Activated naive CD8-positive, alpha-beta T cell treated with anti-CD3 and anti-CD28 coated beads, Interleukin-2, amount 50 U/mL, for 16 hours (primary cell): ENCODE measurements at places on chromosomes 13 and 19.

DNA sequence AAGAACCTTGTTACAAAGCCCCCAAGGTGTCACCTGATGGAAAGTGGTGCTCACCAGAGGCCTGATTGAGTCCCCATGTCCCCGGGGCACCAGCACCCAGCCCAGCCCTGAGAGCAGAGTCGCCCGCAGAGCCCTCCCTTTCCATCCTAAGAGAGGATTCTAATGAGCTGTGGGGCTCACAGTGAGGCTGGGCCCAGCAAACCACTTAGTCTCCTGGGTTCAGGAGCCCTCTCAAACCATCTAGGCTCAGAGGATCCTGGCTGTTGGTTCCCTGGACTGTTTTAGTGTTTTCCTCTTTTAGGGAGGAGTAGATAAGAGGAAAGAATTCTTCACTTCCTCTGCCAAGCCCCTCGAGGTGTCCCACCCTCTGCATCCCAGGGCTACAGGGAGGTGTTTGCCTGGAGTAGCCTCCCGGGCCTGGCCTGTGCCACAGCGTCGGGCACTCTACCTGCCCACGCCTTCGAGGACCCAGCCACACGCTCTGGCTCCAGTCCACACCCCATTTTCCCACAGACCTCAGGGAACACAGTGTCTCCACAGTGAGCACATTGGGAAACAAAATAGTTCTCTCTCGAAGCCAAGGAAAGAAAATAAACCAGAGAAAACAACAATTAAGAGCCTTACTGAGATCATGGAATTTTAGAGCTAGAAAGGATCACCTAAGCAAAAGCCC lies 34.4 kb downstream of the DHRS12 start:
- DNase-seq: no peak

DNA sequence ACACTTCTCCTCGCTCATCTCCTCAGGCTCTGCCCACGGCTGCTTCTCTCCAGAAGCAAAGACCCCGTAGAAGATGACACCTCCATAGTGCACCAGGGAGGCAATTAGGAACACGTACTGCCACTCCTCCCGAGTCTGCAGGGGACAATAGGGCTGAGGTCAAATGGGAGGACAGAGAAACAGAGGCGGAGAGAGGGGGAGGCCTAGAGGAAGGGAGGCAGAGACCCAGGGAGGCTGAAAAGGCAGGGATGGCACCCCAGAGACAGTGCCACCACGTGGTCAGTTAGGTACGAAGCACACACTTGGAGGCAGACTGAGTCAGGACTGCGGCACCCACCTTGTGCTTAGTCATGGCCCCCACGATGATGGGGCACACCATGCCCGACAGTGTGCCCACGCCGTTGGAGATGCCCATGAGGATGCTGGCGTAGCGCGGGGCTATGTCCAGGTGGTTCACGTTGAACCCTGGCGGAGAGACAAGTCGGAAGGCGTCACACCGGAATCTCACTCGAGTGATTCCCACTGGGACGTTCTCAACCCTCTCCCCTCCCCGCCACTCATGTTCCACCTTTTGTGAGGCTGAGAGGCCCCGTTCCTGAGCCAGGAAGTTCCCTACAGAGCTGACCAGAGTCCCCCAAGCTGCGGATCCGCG lies 5.6 kb downstream of the GFY start:
- DNase-seq: no peak

DNA sequence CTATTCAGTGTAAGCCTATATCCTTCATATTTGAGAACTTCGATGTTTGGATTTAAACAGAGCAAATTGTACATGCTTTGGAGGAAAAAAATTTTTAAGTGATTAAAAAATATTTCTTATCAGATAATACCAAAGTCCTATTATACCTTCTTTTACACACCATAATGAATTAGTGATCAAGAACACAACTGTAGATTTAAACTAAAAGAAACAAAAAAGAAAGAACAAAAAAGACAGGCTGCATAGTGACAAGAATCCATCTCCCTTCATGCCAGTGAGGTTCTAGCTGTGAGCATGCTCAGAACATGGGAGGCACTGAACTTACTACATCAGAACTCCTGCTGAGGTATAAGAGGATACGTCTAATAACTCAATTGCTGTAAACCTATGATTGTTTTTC lies at the start of gene RXFP2:
TSS of gene RXFP2 (plus strand) at position 301 of the 400 bp plus-strand sequence. CDS start at position 388, 87 bp downstream.
- DNase-seq: no peak

- DNase-seq: no peak
Measured at GRCh38 chr13:84812789-84813188, 930.5 kb upstream of the SLITRK1 start.

DNA sequence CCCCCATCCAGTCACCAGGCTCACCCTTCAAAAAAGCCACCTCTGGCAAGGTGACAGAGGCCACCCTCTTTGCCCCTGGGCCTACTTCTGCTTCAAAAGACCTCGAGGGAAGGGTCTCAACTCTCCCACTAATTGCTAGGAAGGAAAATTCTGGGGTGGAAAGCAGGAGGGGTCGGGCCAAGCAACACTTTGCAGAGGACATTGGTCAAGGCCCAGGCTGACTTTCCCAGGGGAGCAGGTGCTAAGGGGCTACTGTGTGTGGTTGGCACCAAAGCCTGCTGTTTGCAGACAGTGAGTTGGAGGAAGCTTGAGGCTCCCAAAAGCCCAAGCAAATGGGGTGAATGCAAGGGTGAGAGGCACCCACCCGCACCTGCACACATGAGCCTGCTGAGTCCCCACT lies 28.6 kb upstream of the VSTM2B start:
- DNase-seq: no peak

DNA sequence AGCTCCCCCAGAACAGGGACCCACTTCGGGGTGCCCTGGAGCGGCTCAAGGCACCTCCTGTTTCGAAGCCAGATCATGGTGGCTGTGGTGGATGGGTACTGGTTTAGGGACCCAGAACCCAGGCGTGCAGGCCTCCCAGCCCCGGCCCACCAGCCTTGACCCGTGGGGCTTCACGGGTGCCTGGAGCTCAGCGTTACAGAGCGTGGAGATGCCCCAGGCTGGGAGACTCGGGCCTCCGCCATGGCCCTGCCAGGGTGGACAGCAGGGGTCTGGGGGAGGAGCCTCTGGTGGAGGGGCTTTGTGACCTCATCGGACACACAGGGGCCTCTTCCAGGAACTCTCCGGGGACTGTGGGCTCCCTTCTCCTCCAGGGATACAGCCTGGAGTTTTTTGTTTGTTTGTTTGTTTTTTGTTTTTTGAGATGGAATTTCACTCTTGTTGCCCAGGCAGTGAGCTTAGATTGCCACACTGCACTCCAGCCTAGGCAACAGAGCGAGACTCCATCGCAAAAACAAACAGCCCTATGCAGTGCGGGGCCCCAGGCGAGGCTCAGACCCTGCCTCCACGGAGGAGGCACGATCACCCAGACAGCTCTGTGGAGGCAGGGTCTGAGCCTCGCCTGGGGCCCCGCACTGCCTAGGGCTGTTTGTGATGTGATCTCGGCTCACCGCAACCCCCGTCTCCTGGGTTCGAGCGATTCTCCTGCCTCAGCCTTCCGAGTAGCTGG lies at the start of gene GARIN5B:
TSS of gene GARIN5B (minus strand) at position 271 of the 727 bp plus-strand sequence. CDS start at position 77, 194 bp downstream.
- no peak for DNase-seq

DNA sequence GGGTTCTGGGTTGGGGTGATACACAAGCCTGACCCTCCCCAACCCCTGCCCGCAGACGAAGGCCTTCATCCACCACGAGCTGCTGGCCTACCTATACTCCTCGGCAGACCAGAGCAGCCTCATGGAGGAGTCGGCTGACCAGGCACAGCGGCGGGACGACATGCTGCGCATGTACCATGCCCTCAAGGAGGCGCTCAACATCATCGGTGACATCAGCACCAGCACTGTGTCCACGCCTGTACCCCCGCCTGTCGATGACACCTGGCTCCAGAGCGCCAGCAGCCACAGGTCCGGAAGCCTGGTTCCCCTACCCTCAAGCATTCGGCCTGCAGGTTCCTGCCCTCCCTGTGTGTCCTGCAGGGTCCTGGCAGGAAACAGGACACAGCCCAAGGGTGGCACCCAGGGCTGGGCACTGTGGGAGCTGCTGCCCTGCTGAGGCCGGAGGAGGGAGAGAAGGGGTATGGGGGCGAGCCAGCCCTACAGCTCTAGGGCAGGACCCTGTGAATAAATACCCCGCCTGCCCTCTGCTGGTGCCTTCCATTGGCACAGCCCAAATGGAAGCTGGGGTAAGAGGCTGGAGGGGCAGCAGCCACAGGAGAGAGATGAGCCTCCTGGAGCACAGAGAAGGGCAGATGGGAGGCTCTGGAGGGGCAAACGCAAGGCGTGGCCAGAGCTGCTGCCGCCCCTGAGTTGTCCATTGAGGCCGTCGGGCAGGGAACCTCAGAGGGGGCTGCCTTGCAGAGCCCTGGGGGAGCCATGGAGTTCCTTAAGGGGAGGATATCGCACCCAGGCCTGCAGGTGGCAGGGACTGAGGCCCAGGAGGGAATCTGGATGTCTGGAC lies 6.8 kb downstream of the TMED1 start:
- no peak for DNase-seq

DNA sequence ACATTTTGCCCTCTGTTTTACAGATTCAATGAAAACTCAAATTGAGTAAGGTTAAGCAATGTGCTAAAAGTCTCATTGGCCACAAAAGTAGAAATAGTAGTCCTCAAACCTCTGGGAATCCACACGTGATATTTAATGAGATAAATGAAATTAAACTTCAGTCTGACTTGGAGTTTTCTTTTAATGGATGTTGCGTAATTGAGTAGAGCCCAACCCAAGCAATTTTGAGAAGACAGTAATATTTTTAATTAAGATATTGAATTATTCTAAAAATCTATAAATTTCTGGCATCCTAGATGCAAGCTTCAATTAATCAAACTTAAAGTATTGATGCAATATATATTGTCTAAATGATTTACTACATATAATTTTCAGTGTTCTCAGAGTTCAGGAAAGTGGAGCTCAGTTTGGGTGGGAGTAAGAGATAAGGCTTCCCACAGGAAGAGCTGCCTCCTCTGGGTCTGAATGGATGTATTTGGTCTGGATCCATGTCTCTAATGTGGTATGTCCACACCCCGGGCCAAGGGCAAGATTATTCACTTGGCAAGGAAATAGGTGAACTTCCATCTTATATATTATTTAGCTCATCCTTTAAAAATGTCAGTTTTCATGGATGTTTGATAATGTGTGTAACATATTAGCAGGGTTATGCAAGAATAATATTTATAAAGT lies 6.9 kb downstream of the MBNL2 start:
- DNase-seq: no peak

DNA sequence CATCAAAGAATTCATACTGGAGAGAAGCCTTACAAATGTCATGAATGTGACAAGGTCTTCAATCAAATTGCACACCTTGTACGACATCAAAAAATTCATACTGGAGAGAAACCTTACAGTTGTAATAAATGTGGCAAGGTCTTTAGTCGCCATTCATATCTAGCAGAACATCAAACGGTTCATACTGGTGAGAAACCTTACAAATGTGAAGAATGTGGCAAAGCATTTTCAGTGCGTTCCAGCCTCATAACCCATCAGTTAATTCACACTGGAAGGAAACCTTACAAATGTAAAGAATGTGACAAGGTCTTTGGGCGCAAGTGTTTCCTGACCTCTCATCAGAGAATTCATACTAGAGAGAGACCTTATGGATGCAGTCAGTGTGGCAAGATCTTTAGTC lies 13.2 kb upstream of the ZNF534 start:
- DNase-seq: no peak

GRCh38 chr19:44809577-44810233 lies 802 bp downstream of the BCAM start:
- no peak for DNase-seq

DNA sequence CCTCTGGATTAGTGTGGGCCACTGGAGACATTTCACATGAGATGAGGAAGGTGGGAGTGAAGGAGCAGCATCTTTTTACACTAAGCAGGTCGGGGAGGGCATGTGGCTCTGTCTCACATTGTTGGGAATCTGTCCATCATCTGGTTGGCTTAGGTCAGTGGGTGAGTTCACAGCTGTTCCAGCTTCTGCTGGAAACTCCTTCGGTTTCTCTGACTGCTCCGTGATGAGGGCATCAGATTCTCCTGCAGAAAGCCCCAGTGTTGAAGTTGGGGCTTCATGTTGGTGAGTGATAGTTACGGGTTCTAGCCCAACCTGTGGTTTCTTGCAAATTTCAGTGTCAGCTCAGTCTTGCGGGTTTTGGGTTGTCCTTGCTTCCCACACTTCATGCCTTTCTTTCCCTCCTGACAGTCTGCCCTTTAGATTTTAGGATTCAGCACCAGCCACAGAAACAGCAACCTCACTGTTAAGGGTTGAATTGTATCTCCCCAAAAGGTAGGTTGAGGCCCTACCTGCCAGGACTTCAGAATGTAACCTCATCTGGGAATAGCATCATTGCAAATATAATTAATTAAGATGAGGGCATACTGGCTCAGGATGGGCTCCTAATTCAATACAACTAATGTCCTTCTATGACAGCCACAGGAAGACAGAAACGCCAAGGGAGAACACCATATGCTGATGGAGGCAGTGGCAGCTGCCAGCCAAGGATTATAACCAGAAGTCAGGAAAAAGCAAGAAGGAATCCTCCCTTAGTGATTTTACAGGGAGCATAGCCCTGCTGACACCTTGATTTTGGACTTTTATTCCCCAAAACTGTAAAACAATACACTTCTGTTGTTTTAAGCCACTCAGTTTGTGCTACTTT lies 7.6 kb upstream of the ALOX5AP start:
- DNase-seq: no peak

DNA sequence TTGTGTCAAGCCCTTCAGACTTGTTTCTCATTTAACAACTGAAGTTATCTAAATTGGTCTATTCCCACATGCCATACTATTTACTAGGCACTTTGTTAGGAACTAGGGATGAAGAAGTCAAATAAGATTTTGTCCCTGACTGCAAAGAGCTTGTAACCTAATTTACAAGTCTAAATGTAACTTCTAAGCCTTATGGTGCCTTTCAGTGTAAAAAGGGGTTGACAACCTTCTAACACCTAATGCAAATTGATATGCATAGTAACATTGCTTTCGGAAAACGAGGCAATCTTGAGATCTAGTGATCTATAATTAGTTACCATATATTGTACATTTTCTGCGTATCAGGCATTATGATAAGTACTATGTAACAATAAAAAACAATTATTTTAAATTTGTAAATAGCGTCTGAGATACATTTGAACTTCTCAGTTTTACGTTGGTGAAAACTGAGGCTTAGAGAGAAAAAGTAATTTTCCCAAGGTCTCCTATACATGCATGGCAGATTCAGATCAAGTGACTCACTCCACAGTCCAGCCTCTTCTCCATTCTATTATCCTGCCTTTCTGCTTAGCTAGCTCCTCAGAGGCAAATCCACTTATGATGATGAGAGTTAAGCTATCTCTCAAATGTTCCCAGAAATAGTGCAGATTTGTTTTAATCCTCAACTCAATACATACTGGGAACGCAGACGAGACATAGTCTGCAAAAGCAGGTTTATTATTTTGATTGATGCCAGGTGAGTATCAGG lies 764.9 kb upstream of the SLITRK5 start:
- no peak for DNase-seq

DNA sequence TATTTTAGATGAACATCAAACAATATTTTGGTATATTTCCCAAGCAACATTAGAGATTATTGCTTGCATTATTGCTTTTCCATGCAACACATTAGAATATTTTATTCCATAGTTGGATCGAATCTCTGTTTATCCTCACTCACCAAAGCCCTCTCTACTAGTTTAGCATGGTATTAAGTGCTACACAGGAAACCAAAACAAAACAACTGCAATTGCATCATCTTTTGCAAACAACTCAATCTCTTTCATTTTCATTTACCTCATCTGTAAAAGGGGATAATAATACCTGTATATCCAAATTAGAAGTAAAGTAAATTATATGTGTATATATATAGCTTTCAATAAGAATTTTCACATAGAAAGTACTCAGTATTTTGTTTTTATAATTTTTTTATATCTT lies 147.8 kb upstream of the PCDH9 start:
- no peak for DNase-seq
